Activated CD4-positive, alpha-beta T cell treated with anti-CD3 and anti-CD28 coated beads, Interleukin-2, amount 10 ng/mL, durations not matched to agents 24 days and 14 days (primary cell): ENCODE measurements at places on chromosomes 2 and 18.

DNA sequence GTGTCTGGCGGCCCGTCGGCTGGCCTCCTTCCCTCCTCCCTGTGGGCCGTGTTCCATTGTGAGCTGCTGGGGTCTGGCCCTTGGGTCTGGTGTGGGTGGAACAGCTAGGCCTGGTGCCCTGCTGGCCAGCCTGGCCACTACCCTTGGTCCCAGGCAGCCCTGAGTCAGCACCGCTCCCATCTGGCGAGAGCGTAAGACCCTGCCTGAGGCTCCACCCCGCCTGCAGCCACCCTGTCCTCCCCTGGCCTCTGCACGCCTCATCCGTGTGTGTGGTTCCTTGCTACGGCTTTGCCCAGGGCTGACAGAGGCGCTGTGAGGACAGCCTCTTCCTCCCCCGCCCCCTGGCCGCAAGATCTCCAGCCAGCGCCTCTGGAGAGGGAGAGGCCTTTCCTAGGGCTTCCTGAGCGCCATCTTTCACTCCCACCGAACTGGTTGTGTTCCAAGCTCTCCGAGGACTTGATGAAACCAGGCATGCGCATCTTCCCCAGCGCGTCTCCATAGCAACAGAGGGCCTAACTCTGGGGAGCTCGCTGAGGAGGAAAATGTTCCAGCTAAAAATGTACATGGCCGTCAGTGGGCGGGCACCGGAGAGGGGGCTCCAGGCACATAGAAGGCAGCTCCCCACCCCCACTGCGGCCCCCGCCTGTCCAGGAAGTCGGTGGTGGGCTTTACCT lies 83.0 kb downstream of the STPG4 start:
- no peak for DNase-seq

- peak; percentile 66 for DNase-seq
Measured at GRCh38 chr2:96546321-96546720, 9.8 kb downstream of the ARID5A start.

DNA sequence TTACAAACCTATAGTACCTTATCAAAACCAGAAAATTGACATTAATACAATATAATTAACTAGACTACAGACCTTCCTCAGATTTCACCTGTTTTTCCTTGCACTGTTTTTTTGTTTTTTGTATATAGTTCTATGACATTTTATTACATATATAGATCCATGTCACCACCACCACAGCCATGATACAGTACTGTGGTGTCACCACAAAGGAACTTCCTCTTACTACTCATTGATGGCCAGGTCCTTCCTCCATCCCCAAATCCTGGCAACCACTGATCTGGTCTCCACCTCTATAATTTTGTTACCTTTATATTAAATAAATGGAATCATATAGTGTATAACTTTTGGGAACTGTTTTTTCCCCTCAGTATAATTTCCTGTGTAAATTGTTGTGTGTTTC lies 19.4 kb upstream of the ATP6V1B1 start:
- DNase-seq: no peak

- no peak for DNase-seq
Measured at GRCh38 chr2:229425598-229425997, 154.5 kb upstream of the PID1 start.

GRCh38 chr2:231648579-231649174 lies 56.0 kb downstream of the TEX44 start:
- peak; percentile 91 for DNase-seq

GRCh38 chr18:30381826-30382225 lies 660.7 kb downstream of the DSC3 start:
- DNase-seq: no peak

GRCh38 chr2:127330753-127331152 lies 36.8 kb upstream of the ERCC3 start:
- no peak for DNase-seq

GRCh38 chr18:5626130-5626880 lies 82.5 kb upstream of the EPB41L3 start:
- no peak for DNase-seq

- DNase-seq: no peak
Measured at GRCh38 chr18:62621546-62621945, 93.8 kb upstream of the PHLPP1 start.

GRCh38 chr2:17030047-17030446 lies 364.4 kb upstream of the CYRIA start:
- no peak for DNase-seq

DNA sequence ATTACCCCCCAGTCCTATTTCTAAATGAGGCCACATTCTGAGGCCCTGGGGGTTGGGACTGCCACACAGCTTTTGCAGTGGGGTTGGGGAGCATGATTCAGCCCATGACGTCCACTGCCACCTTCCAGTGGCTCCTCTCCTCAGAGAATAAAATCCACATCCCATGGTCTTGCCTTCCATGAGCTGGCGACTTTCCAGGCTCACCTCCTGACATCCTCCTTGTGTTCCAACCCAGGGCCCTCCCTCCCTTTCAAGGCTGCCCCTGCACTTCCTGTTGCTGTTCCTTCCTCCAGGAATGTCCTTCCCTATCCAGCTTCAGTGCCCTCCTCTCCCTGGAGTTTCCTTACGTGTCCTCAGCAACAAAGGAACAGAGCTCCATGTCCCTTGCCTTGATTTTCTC lies 187.3 kb upstream of the ID2 start:
- no peak for DNase-seq

DNA sequence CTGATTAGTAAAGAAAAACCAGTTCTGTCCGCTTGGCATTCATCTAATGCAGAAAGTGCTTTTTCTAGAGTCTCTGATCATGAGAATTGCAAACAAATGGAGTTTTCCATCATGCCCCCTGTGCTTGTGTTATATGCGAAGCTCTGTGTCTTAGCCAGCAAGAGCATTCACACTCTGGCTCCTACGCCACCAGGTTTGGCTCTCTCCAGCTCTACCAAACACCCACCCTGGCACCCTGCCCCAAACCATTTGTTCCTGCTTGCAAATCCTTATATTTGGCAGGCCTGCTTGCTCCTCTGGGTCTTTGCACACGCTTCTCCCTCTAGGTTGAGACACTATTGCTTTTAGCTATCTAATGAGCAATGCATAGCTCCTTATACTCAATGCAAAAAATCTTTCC lies 204.1 kb upstream of the CYRIA start:
- DNase-seq: no peak

GRCh38 chr2:9160732-9161131 lies 45.9 kb upstream of the ASAP2 start:
- no peak for DNase-seq

- DNase-seq: peak; percentile 68
Measured at GRCh38 chr2:100818606-100819369, 1.2 kb upstream of the NPAS2 start.

- DNase-seq: no peak
Measured at GRCh38 chr2:71477231-71477691, 23.9 kb downstream of the DYSF start.

- no peak for DNase-seq
Measured at GRCh38 chr2:217086718-217087117, 226.9 kb upstream of the TNP1 start.

DNA sequence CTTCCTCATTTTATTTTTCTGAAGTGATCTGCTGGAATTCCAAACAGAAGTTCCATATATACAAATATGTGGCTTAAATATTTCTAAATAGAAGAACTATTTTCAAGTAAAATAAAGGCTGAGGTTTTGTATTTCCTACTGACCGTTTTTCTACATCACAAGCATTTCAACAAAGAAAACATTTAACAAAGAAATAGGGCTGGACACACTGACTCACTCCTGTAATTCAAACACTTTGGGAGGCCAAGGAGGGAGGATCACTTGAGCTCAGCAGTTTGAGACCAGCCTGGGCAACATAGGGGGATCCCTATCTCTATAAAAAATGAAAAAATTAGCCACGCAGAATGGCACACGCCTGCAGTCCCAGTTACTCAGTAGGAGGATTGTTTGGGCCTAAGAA lies 44.6 kb downstream of the TANK start:
- no peak for DNase-seq

DNA sequence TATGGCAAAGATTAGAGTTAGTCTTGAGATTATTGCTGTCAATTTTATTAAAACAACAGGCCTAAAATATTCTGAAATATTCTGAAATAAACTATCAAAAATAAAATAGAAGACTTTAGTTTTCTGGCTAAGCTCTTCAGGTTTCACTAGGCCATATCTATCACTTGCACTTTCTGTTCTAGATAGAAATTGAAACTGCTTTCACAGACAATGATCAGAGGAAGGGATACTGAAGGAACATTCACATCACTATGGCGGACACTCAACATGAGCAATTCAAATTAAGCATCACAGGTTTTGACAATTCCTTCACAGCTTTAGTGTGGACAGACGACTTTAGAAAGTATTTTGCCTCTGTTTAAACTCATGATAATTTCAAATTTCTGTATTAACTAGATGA lies 586.4 kb upstream of the REG3G start:
- no peak for DNase-seq

- no peak for DNase-seq
Measured at GRCh38 chr2:175836361-175836760, 165.7 kb downstream of the LNPK start.

DNA sequence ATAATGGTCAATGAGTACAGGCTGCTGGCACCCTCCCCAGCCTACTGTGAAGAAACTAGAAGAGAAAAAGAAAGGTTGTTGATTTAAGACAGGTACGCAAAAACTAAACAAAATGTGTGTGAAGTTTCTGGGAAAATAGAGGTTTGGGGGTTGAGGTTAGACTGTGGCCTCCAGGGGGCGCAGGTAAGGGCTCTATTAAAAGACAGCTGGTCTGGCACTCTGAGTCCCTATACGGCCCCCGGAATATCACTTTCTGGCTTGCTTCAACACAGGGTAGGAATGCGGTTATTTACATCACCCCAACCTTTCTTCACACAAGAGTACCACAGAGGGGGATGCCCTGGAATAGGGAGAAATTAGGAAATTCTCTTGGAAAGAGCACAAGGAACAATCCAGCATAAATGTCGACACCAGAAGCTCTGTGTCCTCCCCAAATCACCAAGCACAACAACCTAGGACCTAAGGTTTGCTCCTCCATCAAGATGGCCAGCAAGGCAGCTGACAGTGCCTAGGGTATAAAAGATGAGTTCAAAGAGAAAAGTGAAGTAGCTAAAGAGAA lies 480.8 kb upstream of the KLHL29 start:
- peak; percentile 58 for DNase-seq

DNA sequence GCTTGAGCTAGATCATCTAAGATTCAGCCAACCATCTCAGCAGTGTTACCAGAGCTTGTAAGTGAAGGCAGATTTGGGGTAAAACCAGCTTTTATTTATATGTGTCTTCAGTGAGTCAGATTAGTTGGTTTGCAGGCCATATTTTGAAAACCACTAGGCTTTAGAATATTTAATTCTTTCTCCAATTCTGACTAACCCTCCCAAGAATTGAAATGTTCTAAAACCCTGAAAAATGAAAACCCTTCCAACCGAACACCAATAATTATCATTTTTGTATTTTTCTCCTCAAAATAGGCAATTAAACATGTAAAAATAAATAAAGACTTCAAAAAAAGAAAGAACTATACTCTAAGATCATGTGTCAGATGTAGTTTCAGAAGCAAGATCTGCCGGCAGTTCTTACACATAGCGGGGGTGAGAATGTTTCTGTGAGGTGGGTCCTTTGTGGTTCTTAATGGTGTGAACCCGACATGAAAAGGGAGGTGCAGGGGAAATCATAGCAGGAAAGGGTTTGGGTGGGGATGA lies 14.2 kb downstream of the PLEK start:
- peak; percentile 63 for DNase-seq

- no peak for DNase-seq
Measured at GRCh38 chr2:178385595-178386148, 65.3 kb downstream of the PRKRA start.

- no peak for DNase-seq
Measured at GRCh38 chr2:210188190-210188589, 17.0 kb upstream of the KANSL1L start.

- peak; percentile 70 for DNase-seq
Measured at GRCh38 chr2:169361706-169362117, 622 bp downstream of the LRP2 start.

DNA sequence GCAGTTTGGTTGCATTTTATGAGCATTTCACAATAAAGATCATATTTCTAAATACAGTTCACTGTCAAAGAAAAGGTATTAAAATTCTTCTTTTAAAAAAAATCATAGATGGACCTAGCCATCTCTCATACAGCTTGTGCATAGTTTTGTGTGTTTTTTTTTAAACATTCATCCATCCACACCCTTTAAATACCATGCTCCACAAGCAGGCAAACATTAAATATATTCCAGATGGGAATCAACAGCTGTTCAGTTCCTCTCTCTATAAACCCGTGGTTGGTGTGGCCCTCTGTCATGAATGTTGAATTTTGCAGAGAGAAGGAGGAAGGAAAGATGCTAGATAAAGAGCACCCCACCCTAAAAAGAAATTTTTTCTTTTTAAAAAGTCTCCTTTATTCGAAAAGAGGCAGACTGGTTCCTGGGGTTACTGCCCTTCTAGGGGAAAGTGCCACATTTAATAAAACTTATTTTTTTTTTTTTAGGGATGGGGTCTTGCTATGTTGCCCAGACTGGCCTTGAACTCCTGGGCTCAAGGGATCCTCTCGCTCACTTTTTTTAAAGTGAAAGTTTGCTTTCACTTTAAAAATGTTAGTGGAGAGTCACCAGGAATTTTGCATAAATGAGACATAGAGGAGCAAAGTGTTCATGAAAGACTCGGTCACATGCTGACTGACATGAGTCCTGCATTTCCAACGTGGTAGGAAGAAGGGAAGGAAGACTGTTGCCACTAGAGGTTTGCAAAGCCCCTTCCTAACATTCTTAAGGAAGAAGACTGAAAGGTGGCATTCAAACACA lies 73.9 kb upstream of the LMAN1 start:
- DNase-seq: no peak

DNA sequence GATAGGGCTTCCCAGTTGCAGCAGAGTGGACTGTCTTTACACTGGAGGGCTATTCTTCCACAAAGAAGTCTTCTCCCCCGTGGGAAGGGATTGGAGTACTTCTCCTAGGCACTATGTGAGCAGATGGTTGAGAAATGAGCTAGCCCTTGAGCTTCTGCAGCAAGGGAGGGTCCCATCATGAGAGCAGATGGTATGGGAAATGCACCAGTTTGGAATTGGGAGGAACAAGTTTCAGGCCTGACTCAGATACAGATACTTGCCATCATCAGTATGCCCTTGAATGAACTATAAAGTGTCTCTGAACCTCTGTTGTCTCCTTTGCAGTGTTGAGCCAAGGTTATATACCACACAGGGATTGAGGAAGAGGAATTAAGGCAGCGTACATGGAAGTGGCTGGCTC lies 757.4 kb downstream of the RNF144A start:
- peak; percentile 49 for DNase-seq
